NCI-H748 treated with DMSO at 0.1 percent for 48 hours (cell line): ENCODE measurements at places on chromosomes 5 and 9.

GRCh38 chr9:69671311-69671878 is 776 bp downstream of the APBA1 start:
- no peak for DNase-seq

DNA sequence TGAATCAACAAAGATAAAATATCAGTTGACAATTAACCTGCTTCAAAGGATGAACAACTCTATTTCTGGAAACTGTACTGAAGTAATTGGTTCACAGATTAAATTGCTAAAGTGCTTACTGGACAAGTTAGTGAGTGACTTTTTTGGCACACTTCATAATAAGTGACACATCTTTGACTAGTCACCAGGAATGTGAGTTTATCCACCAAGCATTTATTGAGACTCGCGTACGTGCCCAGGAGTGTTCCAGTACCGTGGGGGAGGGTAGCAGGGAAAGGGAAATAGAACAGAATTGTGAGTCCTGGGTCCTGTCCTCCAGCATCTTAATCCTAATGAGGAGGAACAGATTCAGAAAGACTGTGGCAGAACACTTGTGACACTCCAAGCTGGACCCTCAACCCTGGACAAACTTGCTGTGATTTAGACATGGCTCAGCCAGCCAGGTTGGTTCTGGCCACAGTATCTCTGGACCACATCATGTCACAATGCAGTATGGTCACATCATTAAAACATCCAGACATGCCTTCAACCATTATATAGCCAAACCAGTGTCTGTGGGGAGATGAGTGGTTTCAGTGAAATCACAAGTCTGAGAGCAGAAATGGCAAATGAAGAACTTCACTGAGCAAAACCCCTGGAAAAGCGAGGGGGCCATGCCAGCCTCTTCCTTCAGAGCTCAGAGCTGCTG is 623.1 kb downstream of the BNC2 start:
- DNase-seq = no peak

DNA sequence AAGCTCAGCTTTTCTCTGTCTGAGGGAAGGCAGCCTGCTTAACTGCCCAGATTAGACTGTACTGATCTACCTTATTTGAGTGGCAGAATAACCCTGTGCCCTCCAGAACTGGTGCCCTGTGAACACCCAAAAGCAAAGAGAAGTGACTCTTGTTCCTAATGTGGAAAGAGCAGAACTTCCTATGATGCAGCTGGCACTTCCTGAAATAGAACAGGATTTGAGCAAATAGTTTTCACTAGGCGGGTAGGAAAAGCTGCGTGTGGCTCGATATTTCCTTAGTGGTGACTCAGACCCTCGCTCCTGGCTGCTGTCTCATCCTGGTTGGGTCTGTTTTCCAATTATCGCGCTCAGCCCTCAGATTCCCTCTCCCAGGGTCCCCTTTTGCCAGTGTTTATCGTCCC is 89.9 kb downstream of the SH3TC2 start:
- no peak for DNase-seq

DNA sequence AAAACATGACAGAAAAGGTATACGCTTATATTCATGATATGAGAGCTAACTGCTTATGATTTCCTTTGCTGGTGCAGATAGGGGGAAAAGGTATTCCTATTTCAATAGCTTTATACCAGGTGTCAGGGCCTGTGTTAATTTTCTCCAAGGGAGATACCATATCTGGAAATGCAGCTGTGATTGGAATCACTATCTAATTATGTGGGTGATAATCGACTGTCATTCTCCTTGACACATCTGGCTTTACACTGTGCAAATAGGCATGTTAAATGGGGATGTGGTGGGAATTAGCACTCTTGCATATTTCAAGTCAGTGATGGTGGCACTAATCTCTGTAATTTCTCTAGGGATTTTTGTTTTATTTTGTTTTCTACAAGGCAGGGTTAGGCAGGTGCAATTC is 611.1 kb downstream of the CDH9 start:
- no peak for DNase-seq
